NCI-H774 (cell line): ENCODE measurements at places on chromosomes 7 and 10.

DNA sequence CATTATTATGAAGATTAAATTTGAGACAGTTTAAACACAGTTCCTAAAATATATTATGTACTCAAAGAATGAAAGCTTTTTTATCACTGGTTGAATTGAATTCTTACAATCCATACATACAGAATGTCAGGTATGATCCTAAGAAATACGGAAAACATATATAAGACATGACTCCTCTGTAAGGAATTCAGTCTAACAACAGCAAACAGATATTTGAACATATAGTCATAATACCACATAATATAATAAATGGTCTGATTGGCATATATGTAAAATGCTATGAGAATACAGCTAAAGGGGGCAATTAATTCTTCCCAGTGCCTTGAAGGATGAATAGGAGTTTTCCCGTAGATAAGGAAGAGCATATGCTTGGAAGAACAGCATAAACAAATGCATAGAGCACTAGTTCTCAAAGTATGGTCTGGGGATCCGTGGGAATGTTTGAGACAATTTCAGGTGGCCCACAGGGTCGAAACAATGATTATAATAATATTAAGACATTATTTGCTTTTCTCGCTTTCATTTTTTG, 10.6 kb upstream of the ARID5B start:
- DNase-seq, result no peak

DNA sequence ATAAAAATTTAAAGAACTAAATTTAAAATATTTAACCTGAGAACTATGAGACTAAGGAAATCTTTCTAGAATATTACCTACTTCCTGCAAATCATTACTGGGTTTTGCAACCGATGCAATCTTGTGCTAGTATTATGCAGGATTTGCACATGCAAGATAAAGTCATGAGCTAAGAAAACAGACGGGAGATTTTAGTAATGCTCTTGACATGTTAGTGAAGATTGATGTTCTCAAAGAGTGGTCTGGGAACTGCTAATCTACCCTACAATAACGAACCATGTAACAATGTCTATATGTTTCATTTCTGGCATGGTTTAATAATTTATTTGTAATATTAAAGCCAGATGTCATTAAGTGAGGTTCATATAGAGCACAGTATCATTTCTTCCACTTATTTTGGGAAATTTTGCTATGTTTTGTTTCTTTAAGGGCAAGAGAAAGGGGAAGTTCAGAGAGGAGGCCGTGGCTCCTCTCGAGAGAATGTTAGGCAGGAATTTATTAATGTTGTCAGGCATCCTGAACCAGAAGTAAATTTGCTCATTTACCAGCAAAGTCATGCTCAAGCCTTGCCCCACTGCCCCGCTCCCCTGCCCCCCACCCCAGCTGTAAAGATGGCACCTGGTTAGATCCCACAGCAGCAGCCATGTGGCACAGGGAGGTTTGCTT, 22.8 kb downstream of the LRRC17 start:
- DNase-seq, result no peak

DNA sequence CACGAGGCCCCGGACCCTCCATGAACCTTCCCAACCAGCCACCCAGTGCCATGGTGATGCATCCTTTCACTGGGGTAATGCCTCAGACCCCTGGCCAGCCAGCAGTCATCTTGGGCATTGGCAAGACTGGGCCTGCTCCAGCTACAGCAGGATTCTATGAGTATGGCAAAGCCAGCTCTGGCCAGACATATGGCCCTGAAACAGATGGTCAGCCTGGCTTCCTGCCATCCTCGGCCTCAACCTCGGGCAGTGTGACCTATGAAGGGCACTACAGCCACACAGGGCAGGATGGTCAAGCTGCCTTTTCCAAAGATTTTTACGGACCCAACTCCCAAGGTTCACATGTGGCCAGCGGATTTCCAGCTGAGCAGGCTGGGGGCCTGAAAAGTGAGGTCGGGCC, 90.6 kb upstream of the PDCD4 start:
- no peak for DNase-seq

DNA sequence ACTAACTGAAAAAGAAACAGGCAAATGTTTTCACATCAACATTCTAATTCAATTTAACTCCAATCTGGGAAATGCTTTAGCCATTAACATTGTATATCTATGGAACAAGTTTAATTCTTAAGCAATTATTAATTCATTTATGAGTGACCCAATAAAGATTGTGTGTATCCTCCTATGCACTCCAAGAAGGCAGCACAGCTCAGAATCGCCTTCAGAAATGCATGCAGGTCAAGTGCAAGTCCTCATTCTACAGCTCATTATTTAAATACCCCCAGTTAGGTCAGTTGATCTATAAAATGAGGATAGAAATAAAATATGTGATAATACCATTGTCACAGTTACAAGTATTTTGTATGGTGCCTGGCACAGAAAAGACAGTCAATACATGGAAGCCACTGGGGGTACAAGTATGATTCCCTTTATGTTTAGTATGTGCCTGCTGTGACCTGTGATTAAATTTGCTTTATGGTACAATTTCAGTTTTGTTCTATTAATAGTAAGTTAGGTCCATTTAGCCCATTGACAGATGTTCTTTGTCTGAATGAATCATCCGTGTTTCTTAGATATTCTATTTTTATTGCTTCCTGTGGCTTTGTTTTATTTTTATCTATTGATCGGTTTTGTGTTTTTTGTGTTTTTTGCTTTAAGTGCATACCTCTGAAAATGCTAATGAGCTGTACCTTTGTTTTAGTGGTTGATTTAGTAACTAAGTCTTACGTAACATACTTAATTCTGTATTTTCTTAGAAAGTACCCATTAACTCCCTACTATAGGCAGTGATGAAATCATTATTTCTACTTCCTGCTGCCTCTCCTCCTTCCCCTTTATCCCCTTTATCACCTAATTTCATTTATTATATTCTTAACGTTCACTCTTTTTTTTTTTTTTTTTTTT, 42.8 kb downstream of the CPXM2 start:
- DNase-seq, result no peak

- DNase-seq, result no peak
Measured at GRCh38 chr7:104275900-104276299, 52.5 kb upstream of the LHFPL3 start.

GRCh38 chr10:63866747-63867140, 345.5 kb downstream of the REEP3 start:
- peak; percentile 24 for DNase-seq

GRCh38 chr10:74035303-74035702, 37.4 kb downstream of the VCL start:
- no peak for DNase-seq
